Heart left ventricle (tissue), 16 donors: ENCODE measurements at places on chromosomes 7 and 10. TPM values are rescaled to one million over a fixed set of nuclear protein-coding genes. Genes with fewer than 3 reads are reported as not detected.

DNA sequence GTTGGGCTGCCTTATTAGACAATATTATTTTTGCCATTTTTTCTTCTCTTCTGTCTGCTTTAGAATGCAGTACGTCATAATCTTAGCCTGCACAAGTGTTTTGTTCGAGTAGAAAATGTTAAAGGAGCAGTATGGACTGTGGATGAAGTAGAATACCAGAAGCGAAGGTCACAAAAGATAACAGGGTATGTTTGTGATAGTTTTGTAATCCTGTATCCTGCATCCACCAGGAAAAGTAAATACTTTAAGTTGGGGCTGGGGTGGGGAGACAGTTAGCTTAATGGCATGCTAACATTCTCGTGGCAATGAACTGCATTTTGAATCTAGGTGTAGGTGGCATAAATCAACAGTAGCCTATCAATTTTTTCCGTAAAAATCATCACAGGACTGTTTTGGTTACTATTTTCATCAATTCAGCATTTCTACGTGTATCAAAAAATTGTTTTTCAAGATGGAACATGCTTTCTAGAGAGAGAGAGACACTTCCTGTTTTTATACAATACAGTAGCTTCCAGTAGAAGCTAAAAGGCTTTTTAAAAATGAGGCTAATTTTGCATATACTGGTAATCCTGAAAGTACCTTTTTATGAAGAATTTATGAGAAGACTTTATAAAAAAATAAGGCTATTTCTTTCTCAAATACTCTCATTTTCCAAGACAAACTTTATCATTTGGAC is 247.5 kb downstream of the FOXP2 start:
- H3K27ac ChIP-seq = no peak overlapping the region
- no peaks in the 10 kb centered on the region for H3K4me1 ChIP-seq
- H3K27me3 ChIP-seq = no peaks in the 10 kb centered on the region
- no peak for DNase-seq
- no peaks in the 10 kb centered on the region for H3K36me3 ChIP-seq
- H3K4me3 ChIP-seq = no peak overlapping the region

- no peaks in the 10 kb centered on the region for H3K4me1 ChIP-seq
- H3K36me3 ChIP-seq = no peaks in the 10 kb centered on the region
- H3K27ac ChIP-seq = no peak overlapping the region
Measured at GRCh38 chr7:5450549-5451327, 27.1 kb upstream of the TNRC18 start.

GRCh38 chr10:94006591-94007550 is 13.1 kb downstream of the PLCE1 start:
- peaks cover 1% of the 10 kb centered on the region for H3K4me1 ChIP-seq
- H3K4me3 ChIP-seq = no peak overlapping the region
- no peak for DNase-seq
- no peak overlapping the region for H3K27ac ChIP-seq
- no peaks in the 10 kb centered on the region for H3K27me3 ChIP-seq

- no peak for DNase-seq
- H3K36me3 ChIP-seq = peaks cover 12% of the 10 kb centered on the region
- no peaks in the 10 kb centered on the region for H3K4me1 ChIP-seq
- no peak overlapping the region for H3K27ac ChIP-seq
- H3K27me3 ChIP-seq = no peaks in the 10 kb centered on the region
Measured at GRCh38 chr10:20162123-20162522, 345.9 kb downstream of the PLXDC2 start.

The CARD11 gene
- 0.15 TPM for polyA plus RNA-seq

DNA sequence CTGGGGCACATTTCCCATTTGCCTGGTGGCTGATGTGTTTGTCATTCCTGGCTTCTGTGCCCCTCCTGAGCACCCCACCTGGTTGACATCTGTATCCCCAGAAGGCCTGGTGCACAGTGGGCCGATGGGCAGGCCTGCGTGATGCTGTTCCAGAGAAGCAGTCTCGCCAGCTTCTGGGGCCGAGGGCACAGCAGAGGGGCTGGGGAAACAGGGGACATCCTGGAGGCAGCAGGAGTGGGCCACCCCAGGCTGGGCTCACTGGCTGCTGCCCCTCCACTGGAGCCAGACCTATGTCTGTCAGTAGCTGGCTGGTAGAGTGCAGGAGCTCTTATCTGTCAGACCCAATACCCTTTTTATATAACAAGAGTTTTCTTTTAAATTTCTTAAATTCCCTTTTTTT is 896 bp upstream of the MYL7 start:
- H3K36me3 ChIP-seq = no peaks in the 10 kb centered on the region
- peaks cover 12% of the 10 kb centered on the region for H3K4me1 ChIP-seq
- no peak for DNase-seq
- H3K27me3 ChIP-seq = no peaks in the 10 kb centered on the region
- H3K4me3 ChIP-seq = no peak overlapping the region

- no peak overlapping the region for H3K4me3 ChIP-seq
- H3K4me1 ChIP-seq = no peaks in the 10 kb centered on the region
- DNase-seq = no peak
- no peaks in the 10 kb centered on the region for H3K36me3 ChIP-seq
- no peak overlapping the region for H3K27ac ChIP-seq
Measured at GRCh38 chr10:13053794-13054462, 46.0 kb upstream of the OPTN start.

- no peak overlapping the region for H3K27ac ChIP-seq
- H3K4me3 ChIP-seq = no peak overlapping the region
- H3K27me3 ChIP-seq = no peaks in the 10 kb centered on the region
- H3K36me3 ChIP-seq = no peaks in the 10 kb centered on the region
- peaks cover 58% of the 10 kb centered on the region for H3K4me1 ChIP-seq
Measured at GRCh38 chr10:127886371-127887051, 6.2 kb downstream of the CLRN3 start.

DNA sequence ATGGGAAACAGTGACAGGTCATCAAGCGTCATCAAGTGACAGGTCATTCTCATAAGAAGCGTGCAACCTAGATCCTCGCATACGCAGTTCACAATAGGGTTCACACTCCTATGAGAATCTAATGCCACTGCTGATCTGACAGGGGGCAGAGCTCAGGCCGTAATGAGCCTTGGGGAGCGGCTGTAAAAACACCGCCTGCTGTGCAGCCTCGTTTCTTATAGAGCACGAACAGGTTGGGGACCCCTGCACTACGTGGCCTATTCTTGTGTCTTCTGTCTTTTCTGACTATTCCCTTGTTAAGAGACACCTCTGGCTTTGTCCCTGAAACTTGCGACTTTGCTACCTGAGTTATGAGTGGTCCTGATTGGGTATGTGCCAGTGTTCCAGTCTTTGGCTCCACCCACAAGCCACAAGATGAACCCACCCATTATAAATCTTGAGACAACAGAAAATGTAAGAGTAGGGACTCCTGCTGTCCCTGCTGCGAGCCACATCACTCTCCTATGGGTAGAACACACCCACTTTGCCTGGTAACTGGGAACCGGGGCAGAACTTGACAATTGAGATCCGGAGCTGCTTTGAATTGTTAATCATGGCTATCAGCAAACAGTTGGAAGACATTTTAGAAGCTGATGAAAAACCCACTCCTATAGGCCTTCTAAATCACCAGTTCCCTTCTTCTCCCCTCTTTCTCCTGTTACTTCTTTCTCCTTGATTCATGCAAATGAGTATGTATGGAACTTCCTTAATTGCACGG is 55.8 kb upstream of the EXOC4 start:
- DNase-seq = no peak
- H3K36me3 ChIP-seq = no peaks in the 10 kb centered on the region
- H3K4me1 ChIP-seq = no peaks in the 10 kb centered on the region

DNA sequence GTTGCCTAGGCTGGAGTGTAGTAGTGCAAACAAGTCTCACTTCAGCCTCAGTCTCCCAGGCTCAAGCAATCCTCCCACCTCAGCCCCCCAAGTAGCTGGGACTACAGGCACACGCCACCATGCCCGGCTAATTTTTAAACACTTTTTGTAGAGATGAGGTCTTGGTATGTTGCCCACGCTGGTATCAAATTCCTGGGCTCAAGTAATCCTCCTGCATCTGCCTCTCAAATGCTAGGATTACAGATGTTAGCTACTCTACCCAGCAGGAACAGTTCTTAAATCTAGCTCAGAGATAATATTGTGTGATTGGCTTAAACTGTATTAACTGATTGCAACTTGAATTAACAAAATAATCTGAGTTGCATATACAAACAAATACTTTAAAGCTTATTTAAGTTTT is 82.9 kb downstream of the CDK14 start:
- H3K27ac ChIP-seq = no peak overlapping the region
- DNase-seq = no peak
- no peaks in the 10 kb centered on the region for H3K36me3 ChIP-seq
- H3K27me3 ChIP-seq = no peaks in the 10 kb centered on the region
- no peak overlapping the region for H3K4me3 ChIP-seq
- no peaks in the 10 kb centered on the region for H3K4me1 ChIP-seq

- H3K36me3 ChIP-seq = no peaks in the 10 kb centered on the region
- H3K27ac ChIP-seq = no peak overlapping the region
- no peaks in the 10 kb centered on the region for H3K27me3 ChIP-seq
- no peak for DNase-seq
- H3K4me3 ChIP-seq = no peak overlapping the region
Measured at GRCh38 chr7:50359258-50359994, 54.9 kb downstream of the IKZF1 start.

DNA sequence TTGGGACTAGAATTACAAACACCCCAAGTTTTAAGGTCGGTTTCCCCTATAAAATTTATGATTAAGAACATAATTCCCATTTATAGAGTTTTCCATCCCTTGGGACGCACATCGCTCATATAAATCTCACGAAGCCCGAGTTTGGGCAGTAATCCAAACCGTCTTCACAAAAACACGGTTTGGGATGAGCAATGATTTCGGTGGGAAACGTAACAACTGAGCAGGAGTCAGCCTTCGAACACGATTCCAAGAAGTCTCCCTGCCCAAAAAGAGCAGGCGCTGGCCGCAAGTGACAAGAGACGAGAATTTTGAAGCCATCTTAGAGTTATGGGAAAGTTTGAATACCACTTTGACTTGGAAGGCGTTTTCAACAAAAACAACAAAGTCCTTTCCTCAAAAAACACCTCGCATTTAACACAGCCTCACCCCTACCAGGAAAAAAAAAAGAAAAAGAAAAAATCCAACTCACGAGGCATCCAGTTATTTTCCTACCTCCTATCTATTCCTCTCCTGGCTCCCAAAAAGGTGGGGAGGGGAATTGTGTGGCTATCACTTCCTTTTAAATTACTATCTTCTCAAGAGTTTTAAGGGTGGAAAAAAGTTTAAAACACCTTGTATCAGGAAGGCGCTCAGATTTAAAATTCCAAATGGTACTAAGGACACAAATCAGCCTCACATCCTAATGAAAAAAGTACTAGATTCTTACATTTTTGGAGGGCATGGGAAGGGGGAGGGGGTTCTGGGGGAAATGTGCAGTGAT is 1.6 kb downstream of the SEPHS1 start:
- H3K27me3 ChIP-seq = no peaks in the 10 kb centered on the region
- H3K4me1 ChIP-seq = peaks cover 5% of the 10 kb centered on the region
- peaks cover 8% of the 10 kb centered on the region for H3K36me3 ChIP-seq
- H3K4me3 ChIP-seq = peak overlapping the region; percentile 89
- H3K27ac ChIP-seq = peak overlapping the region; percentile 95
- no peak for DNase-seq

GRCh38 chr10:133179651-133180050 is 19.6 kb downstream of the KNDC1 start:
- H3K4me1 ChIP-seq = no peaks in the 10 kb centered on the region
- H3K27ac ChIP-seq = no peak overlapping the region
- no peaks in the 10 kb centered on the region for H3K36me3 ChIP-seq

The UCMA gene
- not detected for polyA plus RNA-seq

DNA sequence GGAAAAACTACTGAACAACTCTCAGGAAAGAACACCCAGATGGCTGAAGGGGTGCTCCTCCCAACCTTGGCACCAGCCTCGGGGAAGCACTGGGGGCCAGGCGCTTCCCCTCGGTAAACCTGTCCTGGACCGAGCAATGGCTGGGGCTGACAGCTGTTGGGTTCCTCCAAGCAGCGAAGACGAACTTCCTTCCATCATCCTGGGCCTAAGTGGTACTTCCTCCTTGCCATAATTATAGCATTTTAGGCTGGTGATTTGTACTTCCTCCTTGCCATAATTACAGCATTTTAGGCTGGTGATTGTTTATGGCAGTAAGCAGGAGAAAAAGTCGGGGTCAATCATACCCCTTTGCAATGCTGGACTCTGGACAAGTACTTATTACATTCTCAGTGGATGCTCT is 69.3 kb downstream of the MYOF start:
- no peak overlapping the region for H3K4me3 ChIP-seq
- no peaks in the 10 kb centered on the region for H3K36me3 ChIP-seq
- peaks cover 8% of the 10 kb centered on the region for H3K4me1 ChIP-seq
- H3K27me3 ChIP-seq = no peaks in the 10 kb centered on the region

The CLRN3 gene
- not detected for polyA plus RNA-seq

- peaks cover 52% of the 10 kb centered on the region for H3K4me1 ChIP-seq
- DNase-seq = peak; percentile 93
- peak overlapping the region; percentile 93 for H3K4me3 ChIP-seq
- peak overlapping the region; percentile 93 for H3K27ac ChIP-seq
- no peaks in the 10 kb centered on the region for H3K27me3 ChIP-seq
Measured at GRCh38 chr10:100998991-100999741, 442 bp upstream of the LZTS2 start.

The POLD2 gene
- polyA plus RNA-seq = 176 TPM

The STARD3NL gene
- polyA plus RNA-seq = 37.6 TPM

The GIMAP4 gene
- polyA plus RNA-seq = 35.5 TPM

The NANOS1 gene
- 7.1 TPM for polyA plus RNA-seq

DNA sequence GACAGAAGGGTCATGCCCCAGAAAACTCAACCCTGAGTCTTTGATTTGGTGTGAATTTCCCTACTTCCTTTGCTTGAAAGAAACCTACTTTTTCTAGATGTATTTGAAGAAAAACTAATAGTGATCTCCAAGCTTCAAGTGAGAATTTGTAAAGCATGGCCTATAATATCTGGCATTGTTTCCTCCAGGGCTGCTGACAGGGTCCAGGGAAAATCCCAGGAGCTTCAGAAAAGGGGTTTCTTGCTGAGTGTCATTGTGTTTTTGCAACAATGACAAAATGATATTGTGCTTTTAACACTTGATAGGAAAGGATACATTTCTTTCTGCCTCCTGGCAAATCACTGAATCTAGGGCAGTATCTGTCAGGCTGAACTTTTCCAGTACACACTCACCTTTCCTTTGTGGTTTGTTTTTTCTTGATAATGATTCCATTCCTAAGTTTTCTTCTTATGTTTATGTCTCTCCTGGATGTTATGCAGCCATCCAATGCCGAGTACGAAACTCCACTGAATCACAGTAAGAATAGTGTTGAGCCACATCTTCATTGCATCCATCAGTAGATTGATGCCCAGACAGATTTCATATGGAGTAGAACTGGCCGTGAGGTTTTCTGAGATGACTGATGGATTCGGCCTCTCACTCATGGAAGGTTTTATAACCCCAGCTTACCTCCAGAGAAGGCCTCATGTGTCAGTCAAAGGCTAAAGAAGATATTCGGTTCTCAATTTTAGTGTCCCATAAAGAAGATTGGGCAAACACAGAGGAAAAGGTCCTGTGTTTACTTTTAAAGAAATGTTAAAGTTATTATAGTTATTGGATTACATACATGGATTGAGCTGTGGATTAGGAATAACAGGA is 76.9 kb upstream of the STEAP1B start:
- H3K4me3 ChIP-seq = no peak overlapping the region
- H3K27me3 ChIP-seq = no peaks in the 10 kb centered on the region
- no peaks in the 10 kb centered on the region for H3K36me3 ChIP-seq
- DNase-seq = no peak
- peaks cover 18% of the 10 kb centered on the region for H3K4me1 ChIP-seq
- H3K27ac ChIP-seq = peak overlapping the region; percentile 91
